ENCODE measurements at places on chromosomes 16 and 17.

DNA sequence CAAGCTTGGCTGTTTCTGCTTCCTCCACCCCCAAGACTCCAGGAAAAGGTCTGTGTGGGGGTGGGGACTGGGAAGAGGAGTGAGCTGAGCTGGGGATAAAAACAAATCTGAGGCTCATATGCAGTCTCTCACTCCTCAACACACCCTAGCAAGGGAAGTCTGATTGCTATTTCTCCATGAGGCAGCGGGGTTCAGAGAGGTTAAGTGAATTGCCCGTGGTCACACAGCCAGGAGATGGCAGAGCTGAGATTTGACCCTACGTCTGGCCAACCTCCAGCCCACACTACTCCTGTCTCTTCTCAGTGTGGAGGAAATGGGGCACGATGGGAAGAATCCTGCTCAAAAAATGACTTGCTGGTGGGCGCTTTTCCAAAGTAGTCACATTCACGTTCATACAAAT lies 4.8 kb upstream of the ABCC3 start:
- no peak for DNase-seq

DNA sequence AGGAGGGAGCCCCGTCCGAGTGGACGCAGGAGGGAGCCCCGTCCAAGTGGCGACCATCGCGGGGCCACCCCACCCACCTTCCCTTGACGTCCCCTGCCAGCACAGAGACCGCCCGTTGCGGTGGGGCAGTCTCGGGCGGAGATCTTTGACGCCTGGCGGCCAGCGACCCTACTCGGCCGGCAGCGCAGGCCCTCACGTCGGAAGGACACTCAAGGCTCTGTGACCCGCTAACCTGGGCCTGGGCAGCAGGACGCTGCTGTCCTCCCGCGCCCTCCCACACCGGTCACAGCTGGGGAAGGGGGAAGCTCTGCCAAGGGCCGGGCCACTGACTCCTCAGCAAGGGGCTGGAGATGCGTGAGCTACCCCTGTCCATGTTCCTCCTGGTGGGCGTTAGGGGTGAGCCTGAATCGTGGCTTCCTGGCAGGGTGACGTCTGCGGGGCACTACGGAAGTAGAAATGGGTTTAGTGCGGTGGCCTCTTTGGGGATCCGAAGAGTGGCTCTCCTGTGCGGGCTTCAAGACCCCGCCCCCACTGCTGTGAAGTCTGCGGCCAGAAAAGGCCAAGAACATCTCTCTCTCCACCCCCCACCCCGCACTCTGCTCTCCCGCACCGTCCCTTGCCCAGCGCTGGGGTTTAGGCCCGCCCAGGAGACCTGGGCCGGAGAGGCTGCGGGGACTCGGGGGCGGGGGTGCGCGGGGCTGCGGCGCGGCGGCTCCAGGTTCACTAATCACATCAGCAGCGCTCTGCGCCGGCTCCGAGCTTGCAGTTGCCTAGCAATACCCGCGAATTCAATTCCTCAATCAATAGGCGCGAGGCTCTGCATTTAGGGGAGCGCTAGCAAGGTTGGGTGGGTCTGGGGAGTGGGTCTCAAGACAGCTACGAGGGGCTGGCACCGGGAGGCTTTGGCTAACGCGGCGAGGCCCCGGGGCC lies 5.8 kb downstream of the CBX8 start:
- DNase-seq = no peak

DNA sequence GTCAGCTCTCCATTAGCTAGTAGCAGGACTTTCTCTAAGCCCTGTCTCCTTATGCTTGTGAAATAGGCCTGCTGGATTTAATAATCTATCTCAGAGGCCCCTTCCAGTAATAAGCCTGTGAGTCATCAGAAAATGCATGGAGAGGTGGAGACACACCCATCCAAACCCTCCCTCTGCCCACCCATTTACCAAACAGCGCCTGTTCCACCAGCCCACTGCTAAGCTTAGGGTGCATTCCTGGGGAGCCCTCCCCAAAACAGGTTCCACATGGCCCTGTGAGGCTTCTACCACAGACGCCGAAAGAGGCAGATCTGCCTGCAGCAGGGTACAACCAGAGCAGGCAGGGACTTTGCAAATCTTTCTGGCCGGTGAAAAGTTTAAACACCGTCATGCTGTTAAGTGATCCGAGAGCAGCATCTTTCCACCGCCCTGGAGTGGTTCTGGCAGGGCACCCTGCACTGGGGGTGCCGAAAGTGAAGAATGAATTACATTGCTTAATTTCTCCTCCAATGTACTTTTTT lies 99.3 kb downstream of the GAS7 start:
- no peak for DNase-seq

DNA sequence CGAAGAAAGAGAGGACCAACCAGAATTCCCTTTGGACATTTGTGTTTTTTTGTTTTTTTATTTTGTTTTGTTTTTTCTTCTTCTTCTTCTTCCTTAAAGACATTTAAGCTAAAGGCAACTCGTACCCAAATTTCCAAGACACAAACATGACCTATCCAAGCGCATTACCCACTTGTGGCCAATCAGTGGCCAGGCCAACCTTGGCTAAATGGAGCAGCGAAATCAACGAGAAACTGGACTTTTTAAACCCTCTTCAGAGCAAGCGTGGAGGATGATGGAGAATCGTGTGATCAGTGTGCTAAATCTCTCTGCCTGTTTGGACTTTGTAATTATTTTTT lies 3.6 kb downstream of the SOX9 start:
- DNase-seq = peak; percentile 22

DNA sequence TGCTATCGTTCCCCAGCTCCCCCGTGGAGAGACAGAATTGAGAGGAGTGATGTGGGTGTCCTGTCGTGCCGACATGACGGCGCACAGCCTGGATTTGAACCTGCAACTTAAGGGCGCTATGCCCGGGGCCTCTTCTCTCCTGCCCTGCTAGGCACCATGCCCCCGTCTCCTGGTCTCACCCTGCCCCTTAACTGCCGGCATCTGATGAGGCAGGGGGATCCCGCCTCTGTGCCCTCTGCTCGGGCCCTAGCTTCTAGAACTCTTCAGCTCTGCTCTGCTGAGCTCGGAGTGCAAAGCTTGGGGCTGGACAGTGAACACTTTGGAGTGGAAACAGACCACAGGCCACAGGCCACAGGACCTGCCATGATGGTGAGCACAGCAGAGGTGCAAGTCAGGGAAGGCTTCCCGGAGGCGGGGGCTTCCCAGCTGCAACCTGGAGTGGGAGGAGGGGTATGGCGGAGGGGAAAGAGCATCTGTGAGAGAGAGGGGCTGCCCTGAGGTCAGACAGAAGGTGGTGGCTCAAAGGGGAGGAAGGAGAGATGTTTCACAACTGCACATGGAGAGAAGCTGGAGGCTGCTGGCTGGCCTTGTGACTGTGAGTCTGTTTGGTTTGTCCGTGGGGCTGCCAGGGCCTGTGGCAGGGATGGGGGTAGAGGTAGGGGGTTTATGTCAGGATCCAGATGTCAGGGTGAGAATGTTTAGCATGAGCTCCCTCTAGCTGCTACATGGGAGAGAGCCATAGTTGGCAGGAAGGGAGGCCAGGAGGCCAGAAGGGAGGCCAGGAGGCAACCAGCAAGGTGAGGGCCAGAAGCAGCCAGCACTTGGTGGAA lies 107.8 kb downstream of the CRLF3 start:
- DNase-seq = no peak

DNA sequence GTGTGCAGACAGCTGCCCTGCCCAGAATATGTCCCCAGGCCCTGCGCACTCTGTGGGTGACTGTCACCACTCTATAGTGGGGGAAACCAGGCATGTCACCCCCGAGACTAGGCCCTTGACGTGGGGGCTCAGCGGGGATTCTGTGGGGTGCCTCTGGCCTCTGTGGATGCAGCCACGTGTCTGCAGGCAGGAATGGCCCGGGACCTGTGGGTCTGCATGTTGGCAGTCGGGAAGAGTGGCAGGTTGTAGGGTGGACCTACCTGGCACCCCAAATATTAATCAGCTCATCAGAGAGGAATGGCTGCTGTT lies 954 bp downstream of the IL32 start:
- DNase-seq = no peak

GRCh38 chr16:25213709-25214397 lies 2.9 kb upstream of the AQP8 start:
- no peak for DNase-seq

- DNase-seq = peak; percentile 70
Observed at GRCh38 chr17:12024327-12024726, 3.6 kb downstream of the MAP2K4 start.

GRCh38 chr16:89187770-89188392 lies 12.5 kb downstream of the SLC22A31 start:
- no peak for DNase-seq

- DNase-seq = no peak
Observed at GRCh38 chr16:20849589-20850390, 43.5 kb downstream of the REXO5 start.

- DNase-seq = no peak
Observed at GRCh38 chr16:87561200-87562105, 40.9 kb upstream of the JPH3 start.

DNA sequence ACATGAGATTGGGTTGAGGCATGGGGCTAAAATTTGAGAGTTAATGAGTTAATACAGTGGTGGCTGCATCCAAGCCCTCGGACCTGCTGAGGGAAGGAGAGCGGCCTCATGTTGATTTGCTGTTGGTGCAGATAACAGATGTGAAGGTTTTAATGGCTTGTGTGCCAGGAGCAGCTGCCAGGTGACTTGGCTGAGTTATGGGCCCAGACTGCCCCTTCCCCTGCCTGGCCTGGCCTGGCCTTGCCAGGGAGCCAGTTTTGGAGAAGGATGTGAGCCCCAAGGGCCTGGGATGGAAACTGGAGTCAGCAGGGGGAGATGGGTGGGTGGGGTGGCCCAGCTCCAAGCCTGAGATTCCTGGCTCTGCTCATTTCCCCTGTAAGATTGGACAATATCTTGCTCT lies 230.1 kb downstream of the CBLN1 start:
- no peak for DNase-seq

GRCh38 chr17:64393000-64393402 lies 2.3 kb upstream of the PECAM1 start:
- DNase-seq = no peak

- DNase-seq = no peak
Observed at GRCh38 chr17:51739245-51739886, 419.1 kb downstream of the CA10 start.

DNA sequence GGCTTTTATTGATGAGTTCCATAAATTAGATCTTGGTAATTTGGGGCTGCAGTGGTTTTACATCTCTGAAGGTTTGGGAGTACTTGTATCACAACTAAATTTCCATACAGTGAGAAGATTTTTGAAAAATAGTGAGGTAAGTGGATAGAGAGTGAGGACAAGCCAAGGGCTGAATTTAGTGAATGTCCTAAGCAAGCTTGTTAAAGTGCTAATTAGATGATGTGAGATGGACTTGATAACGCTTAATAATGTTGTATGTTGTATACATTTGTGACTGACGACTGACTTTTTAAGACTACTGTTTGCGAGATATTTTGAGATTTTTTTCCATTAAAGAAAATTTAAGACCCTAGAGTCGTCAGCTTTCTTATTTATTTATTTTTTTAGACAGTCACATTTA lies 3.9 kb downstream of the NFATC3 start:
- DNase-seq = no peak

DNA sequence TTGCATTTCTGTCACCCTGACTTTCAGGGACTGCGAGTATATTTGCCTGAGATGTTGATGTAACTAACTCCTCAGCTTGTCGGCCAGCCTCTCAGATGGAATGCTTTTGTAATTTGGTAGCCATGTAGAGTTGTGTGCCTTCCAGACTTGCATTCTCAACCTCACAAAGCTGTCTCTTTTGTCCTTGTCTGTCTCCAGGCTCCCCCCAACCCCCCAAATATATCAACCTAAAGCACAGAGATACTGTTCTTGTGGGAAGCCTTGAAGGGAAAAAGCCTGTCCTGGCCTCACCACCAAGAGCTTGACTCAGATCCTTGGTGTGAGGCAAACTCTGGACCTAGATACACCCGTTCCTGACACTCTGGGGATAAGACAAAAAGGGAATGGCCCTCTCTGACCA lies 18.4 kb downstream of the SAP30BP start:
- DNase-seq = no peak

- DNase-seq = no peak
Observed at GRCh38 chr16:74667255-74667700, 601 bp upstream of the RFWD3 start.

GRCh38 chr16:46629331-46630219 lies 8.4 kb upstream of the SHCBP1 start:
- peak; percentile 53 for DNase-seq

DNA sequence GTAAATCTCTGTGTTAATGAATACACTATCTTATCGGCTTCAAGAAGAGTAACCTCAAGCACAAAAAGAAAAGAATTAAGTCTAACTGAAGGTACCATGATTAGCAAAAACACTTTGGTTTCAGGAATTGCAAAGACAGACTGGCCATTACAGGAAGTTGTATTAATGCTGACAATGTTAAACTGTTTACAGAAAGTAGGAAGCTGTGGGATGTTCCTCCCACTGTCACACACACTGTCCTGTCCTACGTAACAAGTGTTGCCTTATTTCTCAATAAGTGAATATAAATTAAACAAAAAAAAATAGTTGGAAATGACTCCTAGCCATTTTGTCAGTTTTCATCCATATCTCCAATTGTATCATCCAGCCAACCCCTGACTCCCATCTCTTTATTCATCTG lies 8.6 kb downstream of the GNA13 start:
- no peak for DNase-seq

DNA sequence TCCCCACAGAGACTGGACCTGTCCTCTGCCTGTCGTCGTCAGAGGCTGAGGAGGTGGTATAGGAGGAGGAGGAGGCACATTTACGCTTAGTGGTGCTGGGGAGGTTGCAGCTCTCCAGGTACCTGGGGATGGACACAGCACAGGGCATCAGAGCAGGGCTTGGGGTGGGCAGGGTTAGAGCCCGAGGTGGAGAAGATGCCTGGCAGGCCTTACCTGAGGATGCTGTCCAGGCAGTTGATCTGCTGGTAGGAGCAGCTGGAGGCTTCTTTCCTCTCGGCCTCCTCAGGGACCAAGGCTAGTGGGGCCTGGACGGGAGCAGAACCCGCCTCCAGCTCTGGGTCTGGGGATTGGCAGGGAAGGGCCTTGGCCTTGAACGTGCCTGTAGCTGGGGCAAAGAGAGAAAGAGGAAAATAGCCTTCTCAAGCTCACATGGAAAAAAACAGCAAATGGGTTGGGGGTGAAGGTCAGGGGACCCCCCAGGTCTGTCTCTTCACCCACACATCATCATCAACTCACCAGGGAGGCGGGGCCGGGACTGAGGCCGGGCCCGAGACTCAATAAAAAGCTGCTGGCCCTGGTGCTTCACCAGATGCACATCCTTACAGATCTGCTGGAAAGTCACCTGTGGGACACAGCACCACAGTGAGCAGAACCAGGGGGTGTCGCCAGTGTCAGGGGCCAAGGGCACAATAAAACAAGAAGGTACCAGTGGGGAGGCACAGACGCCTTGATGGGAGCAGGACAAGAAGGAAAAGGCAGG lies 5.6 kb downstream of the PER1 start:
- no peak for DNase-seq

- no peak for DNase-seq
Observed at GRCh38 chr16:23869052-23869451, 33.3 kb downstream of the PRKCB start.

GRCh38 chr16:67965668-67966548 lies 2.5 kb downstream of the SLC12A4 start:
- DNase-seq = no peak

GRCh38 chr16:52770828-52771227 lies 223.9 kb upstream of the TOX3 start:
- DNase-seq = no peak

GRCh38 chr17:17167986-17168385 lies 38.1 kb downstream of the PLD6 start:
- DNase-seq = no peak

GRCh38 chr17:17411692-17412091 lies 65.1 kb upstream of the MED9 start:
- DNase-seq = no peak

GRCh38 chr16:11183035-11183812 lies 72.8 kb downstream of the SOCS1 start:
- DNase-seq = no peak

- DNase-seq = no peak
Observed at GRCh38 chr16:58197314-58198012, 443 bp downstream of the CSNK2A2 start.

Measured in H54 (cell line).